ENCODE measurements at places on chromosomes 1 and 21. TPM values are rescaled to one million over a fixed set of nuclear protein-coding genes. Genes with fewer than 3 reads are reported as not detected.

GRCh38 chr1:24440436-24440835 is 24.8 kb downstream of the NIPAL3 start:
- DNase-seq, result no peak

CCSAP gene
- total RNA-seq, result 1.9 TPM

DNA sequence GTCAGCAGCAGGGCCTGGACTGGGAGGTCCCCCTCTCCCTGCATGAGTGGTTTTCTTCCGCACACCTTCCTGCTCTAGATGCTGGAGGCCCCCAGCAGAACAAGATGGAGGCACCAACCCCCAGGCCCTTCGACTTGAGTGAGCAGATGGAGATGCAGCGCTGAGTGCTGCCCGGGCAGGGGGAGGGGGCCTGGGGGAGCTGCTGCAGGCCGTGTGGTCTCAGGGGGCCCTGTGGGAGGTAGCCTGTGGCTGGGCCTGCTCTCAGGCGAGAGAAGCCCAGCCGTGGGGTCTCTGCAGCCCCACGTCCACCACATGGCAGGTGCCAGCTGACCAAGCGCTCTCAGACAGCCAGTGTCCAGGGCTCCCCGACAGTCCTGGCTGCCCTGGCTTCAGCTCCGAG is 1.2 kb upstream of the FAAP20 start:
- DNase-seq, result no peak

DNA sequence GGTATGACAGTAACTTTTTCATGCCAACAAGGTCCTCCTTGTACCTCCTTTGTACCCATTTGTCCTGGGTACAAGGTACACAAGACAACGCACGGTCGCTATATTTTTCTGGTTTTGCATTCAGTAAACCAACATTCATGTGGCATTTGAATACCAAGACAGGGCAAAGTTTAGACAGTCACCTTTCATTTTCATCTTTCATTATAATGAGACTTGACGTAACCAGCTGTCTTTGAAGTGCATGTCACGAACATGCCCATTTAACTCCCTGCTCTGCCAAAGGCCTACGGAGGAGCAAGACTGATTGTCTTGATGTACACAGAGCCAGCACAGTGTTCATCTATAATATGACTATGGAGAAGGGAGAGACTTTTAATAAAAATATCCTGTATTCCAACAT is 91.0 kb downstream of the SETD4 start:
- DNase-seq, result no peak

GRCh38 chr1:180503280-180503862 is 994 bp upstream of the ACBD6 start:
- DNase-seq, result no peak

DNA sequence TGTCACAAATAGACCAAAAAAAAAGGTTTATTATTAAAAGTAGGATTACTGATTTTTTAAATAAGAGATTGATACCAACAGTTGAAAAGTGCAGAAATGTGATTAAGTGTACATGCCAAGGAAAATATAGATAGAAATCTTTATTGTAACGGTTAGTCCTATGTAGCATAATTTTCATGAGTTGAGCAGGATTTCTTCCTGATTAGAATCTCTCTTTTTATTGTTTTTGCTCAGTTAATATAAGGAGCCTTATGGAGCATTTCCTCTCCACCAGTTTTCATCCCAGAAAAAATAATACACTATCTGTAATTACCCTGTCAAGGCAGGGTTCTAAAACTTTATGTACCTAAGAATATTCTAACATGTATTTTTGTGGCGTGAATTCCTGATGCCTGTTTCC is 23.4 kb downstream of the CAPZA1 start:
- DNase-seq, result no peak

CHIA gene
- total RNA-seq, result 0.15 TPM

CHIT1 gene
- total RNA-seq, result 0.28 TPM
